ENCODE measurements at places on chromosomes 6 and 20.

GRCh38 chr6:38345586-38345985 lies 294.1 kb downstream of the BTBD9 start:
- no peak for DNase-seq

DNA sequence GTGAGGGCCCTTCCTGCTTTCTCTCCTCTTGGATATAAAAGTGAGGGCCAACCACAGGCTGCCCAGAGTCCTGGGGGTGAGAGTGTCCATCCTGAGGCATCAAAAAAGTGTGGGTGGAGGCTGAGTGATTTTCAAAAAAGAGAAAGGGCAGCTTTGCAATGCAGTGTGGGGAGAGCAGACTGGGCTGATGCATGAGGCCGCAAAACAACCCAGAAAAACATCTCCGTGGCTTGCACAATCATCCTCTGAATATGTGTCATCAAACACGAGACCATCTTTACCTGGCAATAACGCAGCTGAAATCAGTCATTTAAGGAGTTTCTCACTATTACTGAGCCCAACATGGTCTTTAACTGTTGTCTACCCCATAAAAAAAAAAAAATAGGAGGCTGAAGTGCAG lies 191.2 kb upstream of the SOX4 start:
- DNase-seq, result no peak

- no peak for DNase-seq
These were observed 26.7 kb downstream of the ARFGEF3 start for GRCh38 chr6:138188278-138188941.

DNA sequence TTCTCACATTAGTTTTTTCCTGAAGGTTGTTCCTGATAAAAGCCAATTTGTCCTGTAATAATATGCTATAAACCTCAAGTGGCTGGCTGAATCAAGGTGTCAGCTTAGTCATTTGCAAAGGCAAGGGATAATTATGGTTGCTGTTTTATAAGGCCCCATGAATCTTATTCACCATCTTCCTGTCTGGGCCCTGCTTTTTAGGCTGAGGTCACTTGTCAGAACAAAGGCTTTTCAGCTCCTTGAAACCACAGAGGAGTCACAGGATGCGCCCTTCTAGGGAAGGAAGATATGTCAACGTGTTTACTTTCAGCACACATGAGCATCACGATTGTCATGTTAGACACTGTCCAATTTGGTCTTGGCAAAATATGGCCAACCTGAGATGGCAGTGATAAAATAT lies 64.8 kb upstream of the NAA20 start:
- DNase-seq, result no peak

GRCh38 chr20:32514760-32515159 lies 70.4 kb downstream of the NOL4L start:
- DNase-seq, result no peak

- no peak for DNase-seq
These were observed 454.1 kb upstream of the NOX3 start for GRCh38 chr6:155909710-155910109.

GRCh38 chr6:53918854-53919510 lies 124.2 kb downstream of the LRRC1 start:
- DNase-seq, result no peak

DNA sequence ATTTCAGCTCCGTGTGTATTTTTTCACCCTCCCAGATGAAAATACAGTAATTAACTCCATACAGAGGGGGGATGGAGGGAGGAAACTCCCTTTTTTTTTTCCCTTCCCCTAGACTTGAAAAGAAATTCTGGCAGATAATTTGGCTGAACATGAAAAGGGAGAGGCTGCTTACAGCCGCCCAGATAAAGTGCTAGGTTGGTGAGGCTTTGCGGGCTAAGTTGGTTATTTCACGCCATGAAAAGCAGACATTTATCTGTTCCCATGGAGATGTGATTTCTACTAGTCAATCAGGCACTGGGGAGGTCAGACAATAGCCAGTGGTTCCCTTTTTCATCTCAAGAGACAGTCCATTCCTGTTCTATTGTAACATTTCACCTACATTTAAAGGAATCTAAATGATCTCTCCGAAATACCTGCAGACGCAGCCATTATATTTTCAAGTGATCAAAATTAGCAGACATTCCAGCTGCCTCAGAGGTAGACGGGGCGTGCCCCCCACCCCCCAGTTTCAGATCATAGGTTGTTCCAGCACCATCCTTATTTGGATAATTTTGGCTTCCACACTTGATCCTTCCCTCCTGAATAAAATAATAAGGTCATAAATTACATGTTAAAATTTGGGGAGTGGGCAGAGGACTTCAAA lies 143.9 kb upstream of the ZNF217 start:
- DNase-seq, result no peak

GRCh38 chr20:3223651-3223993 lies 14.3 kb downstream of the ITPA start:
- DNase-seq, result no peak

DNA sequence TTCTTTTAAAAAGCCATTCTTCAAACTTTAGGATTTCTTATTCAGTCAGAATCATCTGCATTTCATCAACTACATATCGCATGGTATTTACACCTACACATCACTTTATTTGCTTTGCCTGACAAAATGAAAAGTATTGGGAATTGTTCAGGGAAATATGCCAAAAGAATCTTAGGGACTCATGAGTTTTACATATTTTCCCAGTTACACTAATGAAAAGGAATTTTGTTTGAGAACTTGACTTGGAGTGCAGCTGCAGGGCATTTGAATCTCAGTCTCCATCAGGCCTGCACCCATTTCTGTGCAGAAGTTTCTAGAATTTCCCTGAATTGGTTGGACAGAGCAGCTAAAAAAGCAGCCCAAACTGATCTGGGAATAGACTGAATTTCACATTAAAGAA lies 65.3 kb downstream of the MTHFD1L start:
- DNase-seq, result no peak

DNA sequence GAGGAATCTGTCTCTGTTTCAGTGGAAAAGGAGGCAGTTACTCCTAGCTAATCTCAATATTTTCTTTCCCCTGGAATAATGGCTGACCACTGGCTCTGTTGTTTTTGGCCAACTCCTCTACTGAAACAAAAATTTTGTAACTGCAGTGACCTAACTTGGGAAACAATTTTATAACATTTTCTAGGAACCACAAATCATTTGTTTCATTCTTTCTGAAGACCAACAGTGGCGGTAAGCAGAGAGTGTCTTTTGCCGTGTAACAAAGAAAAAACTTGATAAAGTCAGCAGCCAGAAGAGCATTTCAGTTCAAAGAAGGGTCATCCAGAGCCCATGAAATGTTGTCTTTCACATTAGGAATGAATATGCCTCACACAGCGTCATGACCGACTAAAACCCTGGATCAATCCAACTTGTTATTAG lies 11.8 kb upstream of the BFSP1 start:
- DNase-seq, result no peak

DNA sequence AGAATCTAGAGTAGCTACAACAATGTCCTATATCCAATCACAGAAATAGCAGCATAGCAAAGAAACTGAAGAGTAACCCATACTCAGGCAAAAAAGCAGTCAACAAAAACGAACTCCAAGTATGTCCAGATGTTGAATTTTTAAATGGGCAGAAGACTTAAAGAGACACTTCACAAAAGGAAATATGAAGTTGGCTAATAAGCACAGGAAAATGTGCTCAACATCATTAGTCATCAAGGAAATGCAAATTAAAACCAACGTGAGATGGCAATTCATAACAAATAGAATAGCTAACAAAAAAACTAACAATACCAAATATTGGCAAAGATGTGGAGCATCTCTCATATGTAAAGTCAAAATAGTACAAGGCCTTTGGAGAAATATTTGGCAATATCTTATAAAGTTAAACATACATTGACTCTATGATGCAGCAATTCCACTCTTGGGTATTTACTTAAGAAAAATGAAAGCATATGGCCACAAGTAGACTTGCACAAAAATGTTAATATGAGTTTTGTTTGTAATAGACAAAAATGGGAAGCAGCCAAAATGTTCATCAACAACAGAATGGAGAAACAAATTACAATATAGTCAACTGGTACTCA lies 37.7 kb downstream of the FRK start:
- no peak for DNase-seq

- DNase-seq, result no peak
These were observed 104.8 kb downstream of the SOBP start for GRCh38 chr6:107594736-107595135.

GRCh38 chr6:32974016-32974333 lies 5.6 kb downstream of the BRD2 start:
- DNase-seq, result peak; percentile 70

GRCh38 chr6:14518515-14519217 lies 401.1 kb downstream of the CD83 start:
- no peak for DNase-seq

GRCh38 chr6:137489046-137490005 lies 4.9 kb downstream of the OLIG3 start:
- DNase-seq, result no peak

DNA sequence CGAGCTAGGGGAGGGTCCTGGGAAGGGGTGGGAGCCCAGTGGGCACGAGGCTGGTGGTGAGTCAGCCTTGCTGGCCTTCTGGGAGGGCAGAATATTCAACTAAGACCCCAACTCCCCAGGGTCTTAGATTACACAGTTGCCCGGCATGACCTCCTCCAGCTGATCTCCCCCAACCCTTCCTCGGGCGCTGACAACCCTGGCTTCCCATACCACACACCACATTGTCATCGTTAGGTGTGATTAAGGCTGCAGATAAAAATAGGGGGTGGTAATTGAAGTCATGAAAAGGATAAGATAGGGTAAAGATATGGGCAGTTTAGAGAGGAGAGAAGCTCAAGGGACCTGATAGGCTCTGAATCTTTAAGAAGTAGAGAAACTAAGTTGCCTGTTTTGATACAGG lies 10.5 kb downstream of the CDC40 start:
- DNase-seq, result no peak

- no peak for DNase-seq
These were observed 363.3 kb downstream of the KIF16B start for GRCh38 chr20:16209951-16210361.

- no peak for DNase-seq
These were observed 77.9 kb downstream of the TMEM242 start for GRCh38 chr6:157245436-157245835.

- peak; percentile 88 for DNase-seq
These were observed 31.4 kb downstream of the PRDM1 start for GRCh38 chr6:106117579-106117978.

DNA sequence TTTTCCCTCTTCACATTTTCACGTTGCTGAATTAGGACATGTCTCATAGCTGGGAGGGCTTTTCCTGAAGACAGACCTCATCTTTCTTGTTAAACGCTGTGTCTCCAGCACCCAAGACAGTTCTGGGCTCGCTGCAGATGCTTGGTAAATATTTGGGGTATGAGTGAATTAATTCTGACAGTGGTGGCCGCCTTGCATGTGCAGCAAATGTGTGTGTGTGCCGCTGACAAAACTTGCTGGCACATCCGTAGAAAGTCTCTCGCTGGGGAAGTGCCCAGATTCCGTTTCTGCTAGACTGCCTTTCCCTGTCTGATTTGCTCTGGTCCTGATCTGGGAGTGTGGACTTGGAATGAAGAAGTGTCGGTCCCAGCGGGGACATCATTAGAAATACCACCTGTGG lies 48.2 kb upstream of the ZNFX1 start:
- DNase-seq, result no peak

- DNase-seq, result no peak
These were observed 339.6 kb upstream of the PRDM1 start for GRCh38 chr6:105746509-105746908.

DNA sequence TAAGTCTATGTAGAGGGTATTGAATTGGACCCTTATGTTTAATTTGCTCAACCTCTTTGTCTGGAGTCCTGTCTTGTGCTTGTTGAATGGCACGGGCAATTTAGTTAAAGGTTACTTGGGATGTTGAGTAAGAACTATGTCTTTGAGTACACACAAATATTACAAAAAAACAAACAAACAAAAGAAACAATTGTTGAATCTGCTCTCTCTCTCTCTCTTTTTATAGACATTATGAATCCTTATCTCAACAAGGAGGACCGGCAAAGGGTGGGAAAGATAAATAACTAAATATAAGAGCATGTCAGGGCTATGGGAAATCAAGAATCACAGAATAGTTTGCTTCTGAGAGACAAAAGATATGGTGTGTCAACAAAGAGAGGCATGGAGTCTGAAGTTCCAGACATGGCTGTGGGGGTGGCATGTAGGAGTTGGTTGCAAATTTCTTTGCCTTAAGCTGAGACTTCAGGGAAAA lies 608.6 kb downstream of the UTRN start:
- DNase-seq, result no peak

DNA sequence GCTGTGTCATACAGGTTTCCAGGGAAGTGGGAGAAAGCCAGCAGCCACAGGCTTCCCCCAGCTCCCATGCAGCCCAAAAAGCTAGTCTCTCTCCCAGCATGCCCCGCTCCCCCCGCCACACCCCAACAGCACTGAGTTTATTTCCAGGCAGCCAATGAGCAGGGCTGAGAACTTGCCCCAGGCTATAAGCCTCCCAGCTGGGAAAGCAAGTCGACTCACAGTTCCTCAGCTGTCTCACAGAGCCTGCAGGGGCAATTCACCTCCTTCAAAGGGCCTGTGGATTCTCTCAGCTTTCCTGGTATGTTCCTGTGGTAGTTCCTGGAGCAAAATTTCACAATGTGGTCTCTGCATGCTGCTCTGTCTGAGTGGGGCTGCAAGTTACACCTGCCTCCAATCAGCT lies 34.2 kb downstream of the PAX1 start:
- no peak for DNase-seq
